ENCODE measurements at places on chromosomes 7 and 10.

DNA sequence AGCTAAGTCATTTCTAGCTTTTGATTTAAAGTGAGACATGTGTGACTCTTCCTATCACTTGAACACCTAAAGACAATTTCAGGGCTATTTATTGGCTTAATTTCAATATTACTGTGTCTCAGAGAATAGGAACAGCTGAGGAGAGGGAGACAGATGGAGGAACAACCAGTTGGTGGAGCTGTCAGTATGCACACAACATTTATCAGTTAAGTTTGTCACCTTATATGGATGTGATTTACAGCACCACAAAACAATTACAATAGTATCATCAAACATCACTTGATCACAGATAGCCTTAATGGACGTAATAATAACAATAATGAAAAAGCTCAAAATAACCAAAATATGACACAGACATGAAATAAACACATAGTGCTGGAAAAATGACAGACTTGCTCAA lies 129.6 kb downstream of the NPSR1 start:
- no peak for DNase-seq

DNA sequence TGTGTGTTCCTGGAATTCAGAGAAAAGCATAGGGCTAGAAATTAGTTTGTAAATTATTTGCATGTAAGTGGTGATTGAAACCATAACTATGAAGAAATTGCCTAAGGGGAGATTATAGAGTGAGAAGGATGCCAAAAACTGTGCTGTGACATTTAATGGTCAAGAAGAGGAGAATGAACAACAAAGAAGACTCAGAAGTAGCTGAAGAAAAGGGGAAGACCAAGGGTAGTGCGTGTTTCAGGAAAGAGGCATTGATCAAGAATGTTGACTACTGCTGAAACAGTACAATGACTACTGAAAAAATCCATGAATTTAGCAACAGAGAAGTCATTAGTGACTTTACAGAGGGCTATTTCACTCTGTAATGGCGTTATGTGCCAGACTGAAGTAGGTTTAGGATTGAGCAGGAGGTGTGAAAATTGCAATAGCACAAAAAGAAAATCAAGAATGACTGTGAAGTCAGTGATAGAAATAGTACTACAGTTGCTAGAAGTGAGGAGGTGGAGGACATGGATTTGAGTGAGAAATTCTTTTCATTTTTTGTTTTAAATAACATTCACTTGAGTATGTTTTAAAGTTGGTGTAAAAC lies 28.9 kb upstream of the SAMD9L start:
- DNase-seq, result no peak

GRCh38 chr10:7945469-7946187 lies 108.9 kb upstream of the GATA3 start:
- no peak for DNase-seq

- DNase-seq, result no peak
Observed at GRCh38 chr10:89238956-89239644, 12.5 kb downstream of the LIPA start.

GRCh38 chr10:102620591-102621442 lies 23.5 kb upstream of the TRIM8 start:
- no peak for DNase-seq
